ENCODE measurements at places on chromosomes 12 and 14.

DNA sequence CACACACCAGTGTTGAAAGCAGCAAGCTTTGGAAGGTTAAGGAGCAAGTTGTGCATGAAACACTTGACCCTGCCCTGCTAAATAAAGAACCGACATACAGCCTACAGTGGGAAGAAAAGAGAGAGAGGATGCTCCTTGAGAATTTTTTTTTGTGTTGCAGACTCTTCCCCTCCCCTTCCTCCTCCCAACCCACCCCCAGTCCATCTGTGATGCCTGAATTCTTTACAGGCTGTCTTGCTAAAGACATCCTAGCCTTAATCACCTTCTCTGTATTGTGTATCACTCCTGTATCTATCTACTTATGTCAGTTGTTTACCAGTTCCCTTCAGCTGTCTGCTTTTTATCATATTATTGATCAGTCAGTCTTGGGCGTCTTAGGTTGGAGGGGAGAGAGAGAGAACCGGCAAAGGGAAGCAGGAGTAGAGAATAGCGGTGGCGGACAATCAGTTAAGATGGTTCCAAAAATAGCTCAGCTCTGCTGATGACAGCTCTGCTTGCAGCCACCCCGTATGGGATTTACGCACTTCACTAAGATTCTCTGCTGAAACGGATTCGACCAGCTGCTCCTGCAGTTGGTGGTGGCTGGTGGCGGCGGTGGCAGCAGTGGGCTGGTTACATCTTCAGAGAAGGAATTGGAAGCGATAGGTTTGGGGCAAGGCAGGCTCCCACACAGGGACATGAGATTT, 664.7 kb downstream of the NRXN3 start:
- DNase-seq, result no peak

GRCh38 chr12:68406134-68406576, 74.0 kb upstream of the MDM1 start:
- DNase-seq, result no peak

DNA sequence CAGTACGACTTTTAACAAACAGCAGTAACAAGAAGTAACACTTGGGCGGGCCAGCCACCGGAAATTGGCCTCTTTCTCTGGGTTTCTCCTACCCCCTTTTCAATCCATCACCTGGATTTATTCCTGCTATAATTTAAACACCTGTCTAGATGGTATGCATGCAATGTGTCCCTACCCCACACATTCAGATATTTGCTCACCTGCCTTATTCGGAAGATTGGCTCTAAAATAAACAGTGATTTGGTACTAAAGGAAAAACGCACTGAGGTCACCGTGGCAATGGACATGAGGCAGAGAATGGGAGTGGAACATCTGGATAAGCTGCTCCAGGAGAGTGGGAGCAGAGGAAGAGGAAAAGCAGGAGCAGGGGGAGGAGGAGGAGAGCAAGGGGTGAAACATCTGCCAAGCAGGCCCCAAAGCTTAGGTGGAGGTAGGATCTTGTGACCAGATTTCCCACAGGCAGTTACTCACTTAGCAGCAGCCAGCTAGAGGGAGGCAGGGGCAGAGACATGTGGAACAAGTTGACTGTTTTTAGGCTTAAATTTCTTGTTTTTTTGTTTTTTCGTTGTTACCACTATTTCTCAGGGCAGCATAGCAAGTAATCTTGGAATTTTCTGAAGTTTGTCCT, 150.9 kb downstream of the TTLL5 start:
- DNase-seq, result no peak

GRCh38 chr14:64178814-64179213, 115.4 kb downstream of the ESR2 start:
- DNase-seq, result no peak

- DNase-seq, result no peak
Measured at GRCh38 chr14:101120641-101121507, 217.4 kb upstream of the RTL1 start.

GRCh38 chr12:6987956-6988553, 17.3 kb downstream of the EMG1 start:
- no peak for DNase-seq

DNA sequence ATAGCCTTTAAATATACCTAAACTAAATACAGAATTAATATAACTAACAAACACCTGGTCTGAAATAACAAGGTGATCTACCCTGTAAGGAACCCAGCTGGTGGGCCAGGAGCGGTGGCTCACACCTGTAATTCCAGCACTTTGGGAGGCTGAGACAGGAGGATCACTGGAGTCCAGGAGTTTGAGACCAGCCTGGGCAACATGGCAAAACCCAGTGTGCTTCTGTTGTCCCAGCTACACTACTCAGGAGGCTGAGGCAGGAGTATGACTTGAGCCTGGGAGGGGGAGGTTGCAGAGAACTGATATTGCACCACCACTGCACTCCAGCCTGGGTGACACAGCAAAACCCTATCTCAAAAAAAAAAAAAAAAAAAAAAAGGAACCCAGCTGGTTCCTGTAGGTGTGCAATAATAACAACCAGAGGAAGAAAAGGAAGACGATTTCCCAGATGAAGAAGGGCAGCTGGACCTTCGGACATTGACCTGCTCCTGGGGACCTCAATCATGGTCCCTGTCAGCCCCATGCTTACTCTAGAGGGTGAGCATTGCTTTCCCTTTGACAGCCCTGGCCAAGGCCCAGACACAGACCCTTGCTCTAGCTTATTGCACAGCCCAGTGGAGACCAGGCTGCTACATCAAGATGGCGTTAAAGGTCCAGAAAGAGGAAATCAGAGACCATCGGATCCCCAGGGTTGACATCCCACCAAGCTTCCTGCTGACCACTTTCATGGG, 5.4 kb downstream of the FOS start:
- DNase-seq, result peak; percentile 53

DNA sequence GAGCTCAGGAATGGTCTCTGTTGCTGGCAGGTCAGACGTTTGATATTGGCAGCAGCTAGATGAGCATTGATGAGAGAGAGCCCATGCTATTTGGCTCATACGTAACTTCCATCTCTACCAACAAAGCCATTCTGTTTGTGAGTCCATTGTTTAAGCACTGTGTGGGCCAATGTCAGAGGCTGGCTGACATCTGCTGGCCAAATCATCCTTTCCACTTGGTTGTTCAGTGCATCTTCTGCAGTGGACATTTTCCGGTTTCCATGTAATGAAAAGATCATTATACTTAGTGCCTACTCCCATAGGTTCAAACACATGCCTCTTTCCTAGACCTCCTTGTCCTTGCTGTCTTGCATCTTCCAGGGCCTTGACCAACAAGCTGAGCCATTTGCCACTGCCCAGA, 59.2 kb downstream of the IFT81 start:
- no peak for DNase-seq

- DNase-seq, result no peak
Measured at GRCh38 chr12:78698747-78699146, 165.8 kb upstream of the SYT1 start.

Measured in central memory CD4-positive, alpha-beta T cell (primary cell).